ENCODE measurements at places on chromosomes 7 and 10. TPM values are rescaled to one million over a fixed set of nuclear protein-coding genes. Genes with fewer than 3 reads are reported as not detected.

The P4HA1 gene
- 21.0 TPM for total RNA-seq

The SDHAF3 gene
- 8.5 TPM for total RNA-seq

The METTL27 gene
- total RNA-seq, result 1.4 TPM

The DPYSL4 gene
- not detected for total RNA-seq

The DGKI gene
- total RNA-seq, result 0.35 TPM

The TRIM50 gene
- not detected for total RNA-seq

GRCh38 chr7:144468990-144469732 lies 65.7 kb upstream of the NOBOX start:
- DNase-seq, result no peak

DNA sequence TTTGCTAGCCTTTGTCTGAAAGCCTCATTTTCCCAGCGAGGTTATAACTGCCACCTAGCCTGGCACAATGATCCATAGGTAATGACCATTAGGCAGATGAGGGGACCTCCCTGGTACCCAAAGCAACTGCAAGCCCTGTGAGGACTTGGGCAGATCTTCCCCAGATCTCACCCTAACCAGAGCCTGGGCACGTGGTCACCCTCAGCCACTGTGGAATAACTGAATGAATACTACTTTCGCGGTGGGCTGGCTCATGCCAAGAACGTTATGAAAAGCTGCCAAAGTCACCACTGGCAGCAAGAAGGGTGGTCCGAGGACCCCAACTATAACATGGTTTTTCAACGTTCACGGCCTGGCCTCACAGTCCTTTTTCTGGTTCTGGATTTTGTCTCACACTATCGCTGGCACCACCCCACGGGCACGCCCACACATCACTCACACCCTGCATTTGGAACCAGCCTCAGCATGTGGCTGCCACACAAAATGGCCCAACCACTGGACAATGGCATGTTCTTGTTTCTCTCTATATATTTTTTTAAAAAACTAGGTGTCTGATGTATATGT lies 3.4 kb downstream of the PRKAG2 start:
- DNase-seq, result peak; percentile 50

DNA sequence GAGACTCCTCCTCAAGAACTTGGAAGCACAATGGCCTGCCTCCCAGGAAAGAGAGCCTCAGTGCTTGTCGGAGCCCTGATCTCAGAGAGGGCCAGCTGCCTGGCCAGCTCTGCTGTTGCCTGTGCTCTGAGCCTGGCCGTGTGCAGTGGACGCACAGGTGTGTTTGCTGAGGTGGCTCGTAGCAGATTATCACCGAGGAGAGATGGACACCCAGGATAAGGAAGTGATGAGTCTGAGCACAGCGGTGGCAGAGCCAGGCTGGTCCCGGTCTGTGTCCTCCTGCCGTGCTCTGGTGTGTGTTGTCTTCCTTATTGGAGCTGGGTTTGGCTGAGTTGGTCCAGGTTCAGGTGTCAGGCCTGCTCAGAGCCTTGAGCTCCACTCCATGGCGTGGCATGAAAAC lies 208.5 kb downstream of the EBF3 start:
- peak; percentile 46 for DNase-seq

DNA sequence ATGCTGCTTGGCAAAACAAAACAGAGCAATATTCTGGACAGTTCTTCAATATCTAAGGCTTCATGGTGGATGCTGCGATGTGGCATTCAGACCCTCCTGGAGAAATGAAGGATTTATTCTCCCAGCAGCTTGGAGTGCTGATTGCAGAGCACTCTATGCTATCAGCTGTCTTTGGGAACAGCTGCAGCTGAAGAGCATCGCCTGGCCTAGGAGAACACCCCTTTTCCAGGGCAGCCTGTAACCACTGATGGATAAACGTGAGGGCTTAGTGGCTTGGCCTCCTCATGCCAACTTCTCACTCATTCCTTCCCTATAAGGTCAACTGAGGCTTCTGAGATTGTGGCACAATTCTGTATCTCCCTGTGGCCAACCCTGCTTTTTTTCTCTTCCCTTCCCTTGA lies 638.1 kb upstream of the CNTNAP2 start:
- DNase-seq, result no peak

- no peak for DNase-seq
Observed at GRCh38 chr7:20188567-20188966, 28.6 kb downstream of the MACC1 start.

GRCh38 chr7:53209129-53209528 lies 173.7 kb downstream of the POM121L12 start:
- DNase-seq, result no peak

DNA sequence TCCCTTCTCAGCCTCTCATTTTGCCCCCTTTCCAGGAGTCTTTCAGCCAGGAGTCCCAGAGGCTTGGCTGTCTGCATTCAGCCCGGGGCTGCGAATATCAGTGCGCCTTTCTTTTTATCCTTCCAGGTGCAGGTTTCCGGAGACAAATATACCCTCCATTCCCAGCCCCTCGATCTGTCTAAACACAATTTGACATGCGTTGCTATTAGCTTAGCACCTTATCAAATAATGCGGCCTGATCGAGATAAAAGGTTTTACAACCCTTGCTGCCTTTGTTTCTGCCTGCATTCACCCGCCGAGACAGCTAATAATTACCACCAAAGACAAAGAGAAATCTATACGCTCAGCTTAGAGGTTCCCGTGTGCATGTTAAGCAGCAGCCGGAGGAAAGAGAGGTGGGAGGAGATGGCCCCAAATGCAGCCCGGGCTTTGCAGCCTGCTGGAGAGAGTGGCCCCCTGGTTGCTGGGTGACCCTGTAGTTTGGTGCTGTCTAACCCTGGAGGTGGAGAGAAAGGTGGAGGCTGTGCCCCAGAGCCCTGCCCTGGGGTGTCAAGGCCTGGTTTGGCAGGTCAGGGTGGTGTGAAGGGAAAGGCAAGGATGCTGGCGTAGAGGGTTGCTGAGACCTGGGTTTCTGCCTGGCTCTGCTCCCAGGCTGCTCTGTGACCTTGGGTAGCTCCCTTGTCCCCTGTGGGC lies 185.3 kb downstream of the RPS24 start:
- no peak for DNase-seq
